ENCODE measurements at places on chromosomes 7 and 10.

DNA sequence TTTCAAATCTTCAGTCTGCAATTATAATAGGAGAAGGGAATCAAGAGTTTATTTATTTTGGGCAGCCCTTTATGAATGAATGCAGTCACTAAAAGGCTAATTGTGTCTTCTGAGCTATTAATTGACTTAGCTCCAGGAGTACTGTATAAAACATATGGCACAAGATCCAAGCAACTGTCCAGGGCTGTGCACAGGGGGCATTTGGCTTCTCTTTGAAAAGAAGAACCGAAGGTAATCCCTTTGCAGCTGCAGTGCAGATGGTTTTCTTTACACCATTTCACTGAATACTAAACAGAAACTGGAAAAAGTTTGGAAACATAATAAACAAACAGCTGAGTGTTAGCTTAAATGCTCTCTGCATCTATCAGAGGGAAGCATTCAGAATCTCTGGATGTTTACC lies 282.6 kb upstream of the LRRN3 start:
- no peak for DNase-seq

DNA sequence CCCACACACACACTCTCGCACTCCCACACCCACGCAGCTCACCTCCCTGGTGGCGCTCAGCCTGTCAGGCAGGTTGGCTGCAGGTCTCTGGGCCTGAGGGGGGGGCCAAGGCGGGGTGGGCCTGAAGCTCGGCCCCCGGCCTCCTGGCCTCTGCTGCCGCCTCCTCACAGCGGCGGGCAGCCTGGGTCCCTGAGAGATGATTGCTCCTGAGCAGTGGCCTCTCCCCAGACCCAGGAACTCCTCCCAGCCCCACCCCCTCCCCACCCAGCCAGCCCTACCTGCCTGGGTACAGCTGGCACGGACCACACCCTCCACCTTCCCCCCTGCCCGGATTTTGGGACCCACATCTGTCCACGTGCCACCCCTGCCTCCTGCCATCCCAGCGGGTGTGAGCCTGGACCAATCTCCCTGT lies 4.6 kb upstream of the TMEM184A start:
- DNase-seq: no peak

- no peak for DNase-seq
Measured at GRCh38 chr7:53387515-53387914, 352.1 kb downstream of the POM121L12 start.

GRCh38 chr10:63266391-63267316 lies 133.5 kb downstream of the NRBF2 start:
- no peak for DNase-seq

GRCh38 chr7:80654887-80655340 lies 16.5 kb downstream of the CD36 start:
- DNase-seq: no peak

GRCh38 chr10:3412646-3413045 lies 240.1 kb upstream of the PITRM1 start:
- no peak for DNase-seq
